SJCRH30 (cell line): ENCODE measurements at places on chromosomes 1 and 21.

GRCh38 chr1:187928288-187928687 is 1099.5 kb downstream of the PLA2G4A start:
- DNase-seq: no peak

DNA sequence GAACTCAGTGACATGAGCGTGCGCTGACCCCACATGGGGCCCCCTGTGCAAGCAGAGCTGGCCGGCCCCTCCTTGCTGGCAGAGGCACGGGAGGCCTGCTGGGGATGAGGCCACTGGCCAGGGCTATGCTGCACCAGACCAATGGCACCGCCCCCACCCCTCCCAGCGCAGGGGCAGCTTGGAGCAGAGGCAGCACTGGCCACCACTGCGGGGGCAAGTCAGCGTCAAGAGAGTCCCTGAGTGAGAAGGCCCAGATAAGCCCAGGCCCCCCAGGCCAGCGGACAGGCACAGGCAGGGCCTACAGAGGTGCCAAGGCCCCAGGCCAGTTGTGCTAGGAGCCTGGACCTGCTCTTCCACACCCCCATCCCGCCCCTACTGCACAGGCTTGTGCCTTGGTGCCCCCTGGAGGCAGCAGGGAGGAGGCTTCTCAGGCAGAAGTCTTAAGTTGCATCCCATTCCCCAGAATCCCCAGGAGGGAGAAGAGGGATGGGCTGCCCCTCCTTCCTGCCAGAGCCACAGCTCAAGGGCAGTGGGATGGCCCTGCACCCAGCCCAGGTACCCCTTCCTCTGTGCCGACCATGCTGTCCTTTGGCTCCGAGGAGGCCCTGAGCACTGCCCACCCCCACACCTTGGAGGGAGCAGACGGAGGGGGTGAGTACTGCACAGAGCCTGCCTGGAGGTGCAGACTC is 35.8 kb downstream of the EPHX1 start:
- peak; percentile 88 for DNase-seq

DNA sequence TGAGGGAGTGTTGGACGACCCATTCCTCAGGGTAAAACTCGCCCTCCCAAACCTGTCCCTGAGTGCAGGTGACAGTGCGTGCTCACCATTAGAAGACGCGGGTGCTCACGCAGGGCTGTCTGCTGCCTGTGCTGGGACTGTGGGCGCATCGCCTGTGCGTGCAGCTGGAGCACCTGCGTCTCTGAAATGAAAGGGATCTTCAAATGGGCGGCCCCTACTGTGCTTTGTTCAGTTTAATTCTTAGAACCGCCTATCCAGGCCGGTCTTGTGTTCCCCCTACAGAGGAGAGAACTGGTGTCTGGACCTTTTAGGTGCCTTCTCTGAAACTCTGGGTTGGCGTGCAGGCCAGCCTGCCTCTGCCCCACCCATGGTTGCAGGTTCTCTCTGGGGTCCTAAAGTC is 125.8 kb downstream of the PCBP3 start:
- DNase-seq: no peak

DNA sequence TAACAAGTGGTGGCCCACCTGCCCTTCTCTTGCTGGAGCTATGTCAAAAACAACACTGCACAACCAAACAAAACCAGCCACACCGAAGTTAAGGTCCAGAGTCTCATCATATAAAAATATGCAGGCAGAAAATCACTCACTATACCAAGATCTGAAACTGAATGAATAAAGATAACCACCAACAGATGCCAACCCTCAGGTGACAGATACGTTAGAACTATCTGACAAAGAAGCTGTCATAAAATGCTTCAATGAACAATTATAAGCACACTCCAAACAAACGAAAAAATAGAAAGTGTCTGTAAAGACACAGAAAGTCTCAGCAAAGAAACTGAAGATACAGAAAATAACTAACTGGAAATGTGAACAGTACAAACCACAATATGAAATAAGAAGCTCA is 14.0 kb downstream of the ZNF496 start:
- no peak for DNase-seq

- DNase-seq: no peak
Measured at GRCh38 chr1:11350265-11350664, 77.3 kb downstream of the UBIAD1 start.

- no peak for DNase-seq
Measured at GRCh38 chr1:45335855-45336324, 4.1 kb upstream of the TOE1 start.

DNA sequence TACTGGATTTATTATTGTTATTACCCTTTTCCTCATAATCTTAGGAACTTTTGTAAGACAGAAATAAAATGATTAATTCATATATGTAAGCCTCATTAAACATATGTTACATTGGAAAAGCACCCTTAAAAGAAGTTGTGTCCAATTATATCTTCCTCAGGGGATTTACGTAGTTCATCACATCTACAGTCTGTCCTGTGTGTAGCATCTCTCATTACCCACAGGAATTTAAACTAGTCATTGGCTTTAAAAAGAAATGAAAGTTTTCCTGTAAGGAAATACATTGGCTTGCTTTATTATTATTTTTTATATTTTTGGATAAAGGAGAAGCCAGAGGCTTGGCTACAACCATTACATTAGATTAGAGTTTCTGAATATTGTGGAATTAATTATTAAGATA is 56.1 kb downstream of the SWT1 start:
- no peak for DNase-seq

- DNase-seq: no peak
Measured at GRCh38 chr1:204972426-204972825, 70.6 kb upstream of the CNTN2 start.

GRCh38 chr21:24910591-24910990 is 696.7 kb downstream of the MRPL39 start:
- no peak for DNase-seq

GRCh38 chr1:20365421-20366055 is 74.9 kb downstream of the VWA5B1 start:
- DNase-seq: no peak

GRCh38 chr1:36481091-36481490 is 1.6 kb downstream of the CSF3R start:
- no peak for DNase-seq

DNA sequence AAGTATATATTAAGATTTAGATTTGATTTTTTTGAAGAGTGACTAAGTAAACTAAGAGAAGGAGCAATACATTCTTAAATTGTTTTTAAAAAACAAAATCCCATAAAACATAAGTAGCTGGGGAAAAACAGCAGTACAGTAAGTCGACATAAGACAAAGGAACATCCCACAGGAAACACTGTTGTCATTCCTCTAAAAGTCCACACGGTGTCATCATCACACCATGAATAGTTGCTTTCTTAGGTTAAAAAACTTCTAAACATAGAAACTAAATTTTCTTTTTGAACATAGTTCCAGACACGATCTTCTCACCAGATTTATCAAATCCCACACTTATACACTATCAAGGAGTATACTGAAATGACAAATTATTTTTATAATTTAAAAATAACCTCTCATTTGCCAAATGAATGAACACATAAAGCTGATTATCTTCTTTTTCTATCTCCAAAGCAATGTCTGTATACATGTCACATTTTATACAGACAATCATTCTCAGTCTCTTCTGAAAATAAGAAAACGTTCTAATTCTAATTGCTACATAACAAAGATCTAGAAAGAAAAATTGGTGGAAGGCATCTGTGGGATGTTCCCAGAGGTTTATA is 15.8 kb downstream of the ODF2L start:
- peak; percentile 76 for DNase-seq

DNA sequence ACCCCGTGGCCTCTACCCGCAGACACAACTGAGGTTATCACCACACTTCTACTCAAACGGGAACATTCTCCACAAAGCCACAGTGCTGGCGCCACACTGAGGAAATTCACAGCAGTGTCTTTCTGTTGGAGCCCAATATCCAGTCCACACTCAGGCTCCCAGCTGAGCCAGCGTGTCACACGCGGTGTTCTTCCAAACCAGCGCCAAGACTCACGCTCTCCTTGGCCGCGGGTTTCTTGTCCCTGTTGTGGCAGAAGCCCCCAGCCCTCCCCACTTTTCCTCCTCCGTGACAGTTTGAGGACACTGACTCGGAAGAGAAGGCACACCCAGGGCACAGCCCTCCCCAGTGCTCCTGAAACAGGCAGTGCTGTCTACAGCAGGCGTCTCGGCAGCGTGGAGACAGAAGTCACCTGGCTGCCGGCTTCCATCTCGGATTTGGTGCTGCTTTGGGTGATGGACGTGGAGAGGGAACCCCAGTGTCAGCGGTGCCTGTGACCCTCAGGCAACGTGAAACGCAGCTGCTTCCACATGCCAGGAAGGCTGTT is 35.4 kb upstream of the AGPAT3 start:
- DNase-seq: no peak

DNA sequence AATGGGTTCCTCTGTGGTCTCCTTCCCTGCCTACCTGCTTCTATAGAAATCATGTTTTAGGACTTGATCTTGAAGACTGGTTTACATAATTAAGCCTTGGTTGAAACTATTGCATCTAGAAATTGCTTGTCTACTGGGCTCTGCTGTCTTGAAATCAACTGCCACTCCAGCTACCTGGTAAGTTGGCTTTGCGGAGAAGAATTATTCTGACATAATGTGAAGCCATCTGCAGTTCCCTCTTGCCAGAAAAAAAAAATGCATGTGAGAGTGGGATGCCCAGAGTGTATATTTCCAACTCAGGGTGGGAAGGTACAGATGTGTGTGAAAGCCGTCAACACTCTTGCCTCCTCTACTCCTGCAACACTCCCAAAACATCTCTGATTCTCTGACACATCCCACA is 27.2 kb downstream of the C8B start:
- DNase-seq: no peak

DNA sequence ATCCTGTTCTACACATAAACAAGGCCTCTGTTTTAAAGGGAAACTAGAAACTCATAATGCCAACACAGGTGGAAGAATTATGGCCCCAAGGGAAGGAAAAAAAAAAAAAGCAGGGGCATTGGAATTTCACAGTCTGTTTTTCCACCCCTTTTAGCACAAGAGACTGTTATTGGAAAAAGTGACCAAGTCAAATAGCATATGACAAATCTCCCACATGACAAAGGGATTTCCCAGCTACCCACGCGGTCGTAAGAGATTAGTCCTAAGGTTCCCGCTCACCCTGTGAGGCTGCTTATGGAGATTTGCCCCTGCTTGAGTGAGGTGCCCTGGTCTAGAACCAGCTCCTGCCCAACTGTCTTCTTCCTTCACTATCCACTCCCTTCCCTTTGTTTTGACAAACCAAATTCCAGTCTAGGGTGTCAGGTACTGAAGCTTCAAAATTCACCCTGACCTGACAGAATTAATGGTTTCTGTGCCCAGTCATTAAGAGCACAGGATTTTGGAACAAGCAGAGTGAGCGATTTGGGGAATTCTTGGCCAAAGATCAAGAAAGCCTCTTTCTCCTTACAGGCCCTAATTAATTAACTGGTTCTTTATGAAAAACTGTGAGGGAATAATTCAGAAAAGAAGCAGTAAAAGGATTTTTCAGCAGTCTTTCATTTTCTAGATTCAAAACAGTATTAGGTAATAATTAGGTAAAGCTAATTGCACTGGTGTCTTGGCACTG is 107.3 kb downstream of the NMNAT2 start:
- DNase-seq: no peak

GRCh38 chr1:54800041-54800898 is 853 bp downstream of the TTC22 start:
- DNase-seq: no peak

GRCh38 chr1:175673371-175674150 is 69.8 kb downstream of the TNR start:
- DNase-seq: no peak

GRCh38 chr1:181023265-181024057 is 791 bp upstream of the STX6 start:
- no peak for DNase-seq

GRCh38 chr1:155126556-155127104 is 1.0 kb upstream of the EFNA1 start:
- DNase-seq: peak; percentile 48

GRCh38 chr1:24201941-24202440 is 14.9 kb upstream of the IFNLR1 start:
- peak; percentile 61 for DNase-seq

DNA sequence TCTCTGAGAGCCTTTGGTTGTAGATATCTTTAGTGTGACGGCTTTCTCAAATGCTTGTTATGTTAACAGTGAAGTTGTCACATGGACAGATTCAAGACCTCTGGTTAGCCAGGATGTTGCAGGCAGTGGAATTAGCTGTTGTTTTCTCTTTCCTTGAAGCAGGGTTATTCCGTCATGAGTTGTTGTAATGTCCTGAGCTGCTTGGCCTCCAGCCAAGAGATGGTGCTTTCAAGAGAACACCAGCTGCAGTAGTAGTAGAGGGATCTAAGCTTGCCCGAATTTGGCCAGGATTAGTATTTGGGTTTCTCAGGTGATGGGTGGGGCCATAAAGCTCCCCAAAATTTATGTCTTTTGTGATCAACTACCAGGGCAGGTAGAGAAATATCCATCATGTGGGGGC is 13.4 kb downstream of the KCNE1 start:
- peak; percentile 61 for DNase-seq

DNA sequence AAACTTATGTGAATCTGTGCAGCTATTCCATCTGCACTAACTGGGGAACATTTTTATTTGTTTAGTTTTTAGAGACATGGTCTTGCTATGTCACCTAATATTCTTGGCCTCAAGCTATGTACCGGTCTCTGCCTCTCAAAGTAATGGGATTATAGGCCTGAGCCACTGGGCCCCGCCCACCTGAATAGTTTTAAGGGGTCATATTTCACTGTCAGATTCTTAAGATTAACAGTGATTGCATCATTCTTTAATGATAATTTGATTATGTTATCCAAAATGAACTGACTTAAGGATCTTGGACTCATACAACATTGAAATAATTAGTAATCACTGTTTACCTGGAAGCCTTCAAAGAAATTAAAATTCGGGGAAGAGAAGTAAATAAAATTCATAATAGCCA is 12.6 kb upstream of the KLF18 start:
- peak; percentile 49 for DNase-seq

GRCh38 chr1:2805801-2806430 is 4.4 kb upstream of the TTC34 start:
- no peak for DNase-seq

- no peak for DNase-seq
Measured at GRCh38 chr21:35775778-35776544, 284.4 kb downstream of the SETD4 start.

GRCh38 chr1:113540335-113540734 is 150.0 kb downstream of the MAGI3 start:
- DNase-seq: no peak

- DNase-seq: no peak
Measured at GRCh38 chr1:21030181-21030580, 146.5 kb downstream of the EIF4G3 start.

GRCh38 chr21:41965461-41966013 is 11.7 kb upstream of the C2CD2 start:
- no peak for DNase-seq

GRCh38 chr1:2346691-2347408 is 44.5 kb downstream of the MORN1 start:
- no peak for DNase-seq

GRCh38 chr1:1438531-1439381 is 3.3 kb downstream of the VWA1 start:
- no peak for DNase-seq

DNA sequence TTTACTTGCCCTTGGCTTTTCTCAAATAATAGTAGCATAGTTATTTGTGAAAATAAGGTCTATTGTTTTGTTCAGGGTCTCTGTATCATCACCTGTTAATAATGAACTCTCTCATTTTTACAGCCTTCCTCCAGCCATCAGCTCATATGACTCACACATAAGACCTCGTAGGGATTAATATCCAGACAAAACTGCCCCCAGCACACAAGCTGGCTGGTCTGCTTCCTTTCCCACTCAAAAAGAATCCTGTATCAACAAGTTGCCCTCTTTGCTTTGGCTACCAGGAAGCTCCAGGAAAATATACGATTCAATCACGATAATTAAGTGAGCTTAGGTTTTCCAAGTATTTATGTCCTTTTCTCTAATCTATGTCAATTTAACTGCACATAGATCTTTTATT is 119.2 kb downstream of the DMRTB1 start:
- DNase-seq: no peak
